ENCODE measurements at places on chromosomes 13 and 19.

DNA sequence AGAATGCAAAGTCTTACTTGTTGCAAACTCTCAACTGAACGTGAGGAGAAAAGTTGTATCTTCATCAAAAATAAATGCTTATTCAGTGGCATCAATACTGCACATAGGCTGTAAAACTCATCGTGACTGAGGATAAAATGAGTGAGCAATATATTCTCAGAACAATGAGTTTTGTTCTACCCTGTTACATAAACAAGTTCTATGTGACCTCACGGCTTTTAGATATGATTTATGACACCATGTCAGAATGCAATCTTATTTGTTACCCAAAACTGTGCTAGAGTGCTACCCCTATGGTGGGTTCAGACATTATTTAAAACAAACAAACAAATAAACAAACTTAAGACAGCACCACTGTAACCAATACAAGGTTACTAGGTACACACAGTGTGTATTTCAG is 55.4 kb downstream of the FOXO1 start:
- DNase-seq, result no peak

DNA sequence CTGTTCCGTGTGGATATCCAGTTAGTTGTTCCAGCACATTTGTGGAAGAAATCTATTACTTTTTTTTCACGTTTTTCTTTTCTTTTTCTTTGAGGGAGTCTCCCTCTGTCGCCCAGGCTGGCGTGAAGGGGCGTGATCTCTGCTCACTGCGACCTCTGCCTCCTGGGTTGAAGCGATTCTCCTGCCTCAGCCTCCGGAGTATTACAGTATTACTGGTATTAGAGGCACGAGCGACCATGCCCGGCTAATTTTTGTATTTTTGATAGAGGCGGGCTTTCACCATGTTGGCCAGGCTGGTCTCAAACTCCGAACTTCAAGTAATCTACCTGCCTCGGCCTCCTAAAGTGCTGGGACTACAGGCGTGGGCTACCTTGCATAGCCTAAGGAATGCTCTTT is 43.6 kb downstream of the ZNF611 start:
- DNase-seq, result no peak

GRCh38 chr13:108662528-108662927 is 33.1 kb downstream of the MYO16 start:
- no peak for DNase-seq

DNA sequence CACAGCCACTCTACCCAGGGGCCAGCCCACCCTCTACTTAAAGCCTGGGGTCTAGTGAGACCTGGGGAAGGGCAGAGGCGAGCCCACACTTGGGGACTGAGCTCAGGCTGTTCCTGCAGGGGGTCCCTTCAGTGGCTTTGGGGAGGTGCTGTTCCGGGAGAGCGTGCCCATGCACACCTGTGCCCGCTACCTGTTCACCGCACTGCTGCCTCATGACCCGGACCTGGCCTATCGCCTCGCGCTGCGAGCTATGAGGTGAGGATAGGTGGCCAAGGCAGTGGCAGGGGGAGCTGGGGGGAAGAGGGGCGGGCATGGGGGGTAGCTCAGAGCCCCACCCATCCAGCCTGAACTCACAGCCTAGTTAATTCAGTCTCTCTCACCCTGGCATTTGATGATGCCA is 24.0 kb downstream of the ZSWIM4 start:
- DNase-seq, result no peak

GRCh38 chr13:41177616-41178015 is 16.8 kb downstream of the KBTBD7 start:
- no peak for DNase-seq

GRCh38 chr13:53311561-53311960 is 282.9 kb downstream of the OLFM4 start:
- DNase-seq, result no peak

GRCh38 chr13:46327246-46327645 is 59.8 kb downstream of the RUBCNL start:
- DNase-seq, result no peak

- no peak for DNase-seq
These were observed 2.0 kb downstream of the LRCH1 start for GRCh38 chr13:46554951-46555350.

GRCh38 chr13:21010621-21011020 is 50.8 kb downstream of the LATS2 start:
- no peak for DNase-seq

DNA sequence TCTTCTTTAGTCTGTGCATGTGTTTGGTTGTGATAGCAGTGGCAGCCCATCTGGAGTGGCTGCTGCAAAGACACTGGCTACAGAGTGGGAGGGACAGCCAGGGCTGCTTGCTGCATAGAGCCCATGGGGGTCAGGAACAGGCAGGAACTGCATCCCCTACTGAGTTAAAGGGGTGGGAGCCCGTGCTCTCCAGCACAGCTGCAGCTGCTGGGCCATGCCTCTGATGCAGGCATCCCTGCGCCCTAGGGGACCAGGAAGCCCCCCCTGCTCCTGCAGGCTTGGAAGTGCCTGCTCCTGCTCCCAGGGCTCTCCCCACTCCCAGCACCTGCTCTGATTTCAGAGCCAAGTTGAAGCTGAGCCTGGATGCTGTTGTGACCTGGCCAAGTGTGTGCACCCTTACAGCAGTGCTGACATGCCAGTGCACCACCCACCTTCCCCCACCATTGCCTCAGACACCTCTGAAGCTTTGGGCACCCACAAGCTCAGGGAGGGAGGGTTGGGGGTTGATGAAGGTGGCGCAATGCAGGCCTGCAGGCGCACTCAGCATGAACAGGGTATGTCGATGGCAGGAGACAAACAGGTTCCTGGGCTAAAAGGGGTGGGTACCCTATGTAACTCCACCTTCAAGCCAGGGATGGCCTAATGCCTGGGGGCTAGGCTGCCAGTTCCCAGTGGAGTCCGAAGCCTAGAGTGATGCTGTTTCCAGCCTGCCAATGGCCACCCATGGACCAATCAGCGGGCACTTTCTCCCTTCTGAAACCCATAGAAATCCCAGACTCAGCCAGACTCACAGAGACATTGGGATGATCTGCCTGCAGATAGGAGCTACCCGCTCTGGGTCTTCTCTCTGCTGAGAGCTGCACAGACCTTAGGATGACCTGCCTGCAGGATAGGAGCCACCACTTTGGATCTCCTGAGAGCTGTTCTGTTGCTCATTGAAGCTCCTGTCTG is 919.9 kb upstream of the MIR17HG start:
- no peak for DNase-seq

DNA sequence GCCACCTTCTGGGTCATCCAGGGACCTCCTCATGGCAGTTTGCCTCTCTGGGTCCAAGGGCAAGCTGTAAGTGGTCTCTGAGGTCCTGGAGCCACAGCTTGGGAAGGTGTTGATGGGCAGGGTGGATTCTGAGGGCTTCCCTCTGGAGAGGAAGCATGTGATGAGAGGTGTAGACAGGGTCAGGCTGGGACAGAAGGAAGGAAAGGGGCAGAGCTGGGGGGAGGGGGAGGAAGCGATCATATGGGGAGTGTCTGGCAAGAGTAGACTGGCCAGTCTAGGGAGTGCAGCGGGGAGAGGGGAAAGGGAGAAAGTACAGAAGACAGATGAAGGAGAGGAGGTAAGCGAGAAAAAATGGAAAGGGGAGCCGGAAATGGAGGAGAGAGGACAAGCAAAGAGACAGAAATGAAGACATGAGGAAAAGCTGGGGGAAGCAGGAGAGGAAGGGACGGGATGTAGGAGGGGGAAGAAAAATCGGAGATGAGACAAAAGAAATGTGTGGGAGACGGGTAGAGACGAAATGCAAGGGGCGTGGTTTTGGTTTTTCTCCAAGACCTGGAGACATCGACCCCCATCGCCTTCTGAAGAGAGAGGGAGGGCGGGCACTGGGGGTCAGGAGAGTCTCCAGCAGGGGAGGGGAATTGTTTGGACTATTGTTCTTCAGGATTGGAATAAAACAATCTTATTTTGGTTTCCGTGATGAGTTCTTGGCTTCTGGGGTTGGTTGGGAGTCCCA is 26.6 kb downstream of the ZSWIM9 start:
- no peak for DNase-seq
